ENCODE measurements at places on chromosomes 16 and 17. TPM values are rescaled to one million over a fixed set of nuclear protein-coding genes. Genes with fewer than 3 reads are reported as not detected.
A peak's percentile ranks its signal among the peaks of the same experiment; 100 is the strongest.

Gene SOX9
- total RNA-seq, result 166 TPM

Gene SPATA22
- 100 TPM for total RNA-seq

Gene ZG16B
- total RNA-seq, result 3.5 TPM

DNA sequence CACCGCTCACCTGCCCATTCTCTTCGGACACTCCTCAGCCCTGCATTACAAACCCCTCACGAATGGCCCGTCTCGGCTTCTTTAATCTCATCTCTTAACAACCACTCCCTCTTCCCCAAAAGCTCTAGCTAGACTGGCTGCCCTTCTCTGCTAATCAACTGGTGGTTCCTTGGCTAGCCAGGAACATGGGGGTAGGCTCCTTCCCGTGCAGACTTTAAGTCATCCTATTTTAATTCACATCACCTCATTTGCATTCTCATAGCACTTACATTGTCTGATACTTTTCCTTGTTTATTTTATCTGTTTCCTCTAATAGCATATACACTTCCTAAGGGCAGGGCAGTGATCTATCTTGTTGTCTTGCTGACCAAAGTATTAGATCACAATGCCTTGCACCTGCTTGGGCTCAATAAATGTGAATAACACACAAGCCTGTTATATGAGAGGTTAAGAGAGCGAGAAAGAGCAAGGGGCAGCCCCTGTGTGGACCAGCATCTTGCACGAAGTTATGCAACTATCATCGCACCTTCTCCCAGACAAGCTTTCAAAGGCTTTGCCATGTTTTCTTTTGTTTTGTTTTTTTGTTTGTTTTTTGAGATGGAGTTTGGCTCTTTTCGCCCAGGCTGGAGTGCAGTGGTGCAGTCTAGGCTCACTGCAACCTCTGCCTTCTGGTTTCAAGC is 9.8 kb downstream of the TP53 start:
- no peak for DNase-seq
- H3K4me1 ChIP-seq, result no peaks in the 10 kb centered on the region
- no peak overlapping the region for H3K27ac ChIP-seq
- no peak overlapping the region for H3K4me3 ChIP-seq
- H3K27me3 ChIP-seq, result no peaks in the 10 kb centered on the region

Gene UTS2R
- total RNA-seq, result 28.1 TPM

Gene C17orf58
- 14.5 TPM for total RNA-seq

DNA sequence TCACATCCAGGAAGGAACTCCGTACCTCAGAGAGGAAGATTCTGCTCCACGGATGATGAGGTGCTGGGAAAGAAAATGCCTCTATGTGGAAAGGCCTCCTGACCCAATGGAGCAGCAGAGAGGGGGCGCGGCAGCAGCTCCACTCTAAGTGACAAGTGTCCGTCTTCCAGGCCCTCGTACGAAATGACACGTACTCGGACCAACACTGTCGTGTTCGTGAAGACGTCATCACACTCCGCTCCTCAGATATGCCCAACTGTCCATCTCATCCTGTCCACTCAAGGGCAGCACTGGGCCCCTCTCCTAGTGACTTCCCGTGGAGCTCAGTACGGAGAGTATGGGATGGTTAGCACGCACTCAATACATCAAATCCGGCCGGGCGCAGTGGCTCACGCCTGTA is 32.2 kb downstream of the MRM3 start:
- no peak overlapping the region for H3K27ac ChIP-seq
- DNase-seq, result no peak
- no peaks in the 10 kb centered on the region for H3K4me1 ChIP-seq

- H3K4me1 ChIP-seq, result peaks cover 31% of the 10 kb centered on the region
- no peaks in the 10 kb centered on the region for H3K27me3 ChIP-seq
- DNase-seq, result no peak
- no peak overlapping the region for H3K4me3 ChIP-seq
- no peaks in the 10 kb centered on the region for H3K36me3 ChIP-seq
These were observed 29.7 kb downstream of the GSE1 start for GRCh38 chr16:85642762-85643358.

DNA sequence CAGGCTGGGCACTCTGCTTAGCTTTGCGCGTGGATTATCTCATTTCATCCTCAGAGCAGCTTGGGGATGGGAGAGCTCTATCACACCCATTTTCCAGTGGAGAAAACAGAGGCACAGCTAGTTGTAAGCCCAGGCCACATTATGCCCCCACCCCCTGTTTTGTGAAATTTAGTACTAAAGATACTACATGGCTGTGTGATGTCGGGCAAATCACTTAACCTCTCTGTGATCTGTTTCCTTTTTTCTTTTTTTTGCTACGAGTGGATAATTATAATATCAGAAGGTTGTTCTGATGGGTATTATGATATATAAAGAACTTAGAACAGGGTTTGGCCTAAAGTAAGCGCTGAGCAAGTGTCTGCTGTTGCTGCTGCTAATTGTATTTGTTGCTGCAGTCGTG is 41.6 kb downstream of the ABAT start:
- H3K27ac ChIP-seq, result no peak overlapping the region
- no peaks in the 10 kb centered on the region for H3K36me3 ChIP-seq
- DNase-seq, result no peak
- no peak overlapping the region for H3K4me3 ChIP-seq
- H3K27me3 ChIP-seq, result no peaks in the 10 kb centered on the region
- peaks cover 18% of the 10 kb centered on the region for H3K4me1 ChIP-seq

DNA sequence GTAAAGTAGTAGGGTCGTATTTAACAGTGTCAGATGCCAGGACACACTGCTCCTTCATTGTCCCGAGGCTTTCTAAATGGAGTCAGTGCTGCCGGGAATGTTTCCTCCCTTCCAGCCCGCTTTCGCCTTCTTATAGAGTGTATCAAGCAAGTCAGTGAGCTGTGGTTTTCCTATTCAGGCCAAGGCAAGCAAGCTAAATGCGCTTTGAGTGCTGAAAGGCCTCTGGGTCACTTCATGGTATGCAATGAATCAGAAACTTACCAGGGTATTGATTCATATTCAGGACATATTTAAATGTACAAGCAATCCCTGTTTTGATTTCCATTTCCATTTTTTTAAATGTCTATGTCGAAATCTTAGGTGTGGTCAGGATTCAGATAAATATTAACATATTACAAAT is 327.9 kb upstream of the SOX9 start:
- H3K36me3 ChIP-seq, result no peaks in the 10 kb centered on the region
- no peaks in the 10 kb centered on the region for H3K27me3 ChIP-seq
- H3K4me3 ChIP-seq, result no peak overlapping the region
- H3K4me1 ChIP-seq, result no peaks in the 10 kb centered on the region
- DNase-seq, result no peak

Gene TM4SF5
- 1.5 TPM for total RNA-seq

- DNase-seq, result peak; percentile 98
- H3K4me1 ChIP-seq, result peaks cover 28% of the 10 kb centered on the region
- no peaks in the 10 kb centered on the region for H3K36me3 ChIP-seq
- H3K27ac ChIP-seq, result peak within 1 kb of the TSS; percentile 100
These were observed at the start of gene YWHAE for GRCh38 chr17:1399679-1400512. YWHAE (minus strand) TSS chr17:1400222; CDS start chr17:1400110, 112 bp downstream.
